NCI-H774 (cell line): ENCODE measurements at places on chromosomes 11 and 22.
A peak's percentile ranks its signal among the peaks of the same experiment; 100 is the strongest.

DNA sequence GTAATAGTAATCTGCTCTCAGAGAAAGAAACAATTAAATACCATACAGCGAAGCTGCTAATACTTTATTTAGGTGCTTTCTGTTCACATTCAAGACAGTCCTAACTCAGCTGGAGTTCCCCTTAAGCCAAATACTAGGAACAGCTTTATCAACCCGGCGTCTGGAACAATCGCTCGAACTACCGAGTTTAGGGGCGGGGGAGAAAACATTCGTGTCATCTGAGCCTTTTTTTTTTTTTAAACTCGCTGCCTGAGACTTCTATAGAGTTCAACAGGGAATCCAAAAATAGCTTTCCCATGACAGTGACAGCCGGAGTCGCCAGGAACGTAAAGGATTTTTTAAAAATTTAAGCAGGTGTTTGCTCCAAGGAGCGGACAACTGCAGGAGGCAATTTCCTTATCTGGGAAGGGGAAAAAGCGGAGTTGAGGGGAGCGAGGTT, 852 bp downstream of the TRAF6 start:
- DNase-seq, result no peak

- DNase-seq, result no peak
Measured at GRCh38 chr11:1749395-1750351, 722 bp downstream of the IFITM10 start.

DNA sequence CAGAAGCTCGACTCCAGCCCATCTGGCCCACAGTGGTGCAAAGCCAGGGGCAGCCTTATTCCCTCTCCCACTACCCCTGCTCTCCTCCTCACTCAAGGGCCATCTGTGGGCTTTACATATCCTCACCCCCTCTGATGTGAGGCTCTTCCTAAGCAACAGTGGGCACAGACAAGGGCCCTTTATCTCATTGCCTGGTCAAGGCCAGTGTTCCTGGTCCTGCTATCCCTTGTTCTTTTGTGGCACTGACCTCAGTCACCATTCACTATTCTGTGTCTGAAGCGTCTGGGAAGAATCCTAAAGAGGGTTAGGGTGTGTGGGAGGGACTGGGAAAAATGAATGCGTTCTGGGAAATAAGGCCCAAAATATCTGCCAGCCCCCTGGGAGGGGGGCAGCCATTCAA, 7.3 kb downstream of the DNAL4 start:
- no peak for DNase-seq

GRCh38 chr11:59263225-59263894, 50.6 kb upstream of the MPEG1 start:
- peak; percentile 7 for DNase-seq

DNA sequence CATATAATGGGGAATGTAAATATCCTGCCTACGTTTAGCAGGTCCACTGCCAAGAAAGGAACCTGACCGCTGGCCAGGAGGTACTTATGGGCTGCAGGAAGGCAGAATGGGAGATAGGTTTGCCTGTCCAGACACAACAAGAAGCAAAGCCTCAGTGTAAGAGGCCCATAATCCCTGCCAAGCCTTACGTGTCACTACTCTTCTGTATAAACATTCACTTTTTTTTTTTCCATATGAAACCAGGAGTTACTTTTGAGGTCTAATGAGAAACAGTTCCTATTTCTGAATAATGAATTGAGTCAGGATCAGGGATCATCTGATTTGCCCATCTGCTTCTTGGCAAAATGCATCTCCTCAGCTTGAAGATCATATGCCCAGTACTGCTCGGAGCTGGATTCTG, 230.2 kb downstream of the NTM start:
- DNase-seq, result no peak

- no peak for DNase-seq
Measured at GRCh38 chr22:33006220-33006954, 51.8 kb downstream of the SYN3 start.

GRCh38 chr11:119793335-119793984, 64.5 kb upstream of the NECTIN1 start:
- DNase-seq, result no peak

- DNase-seq, result no peak
Measured at GRCh38 chr22:46145361-46145851, 4.9 kb upstream of the PPARA start.

DNA sequence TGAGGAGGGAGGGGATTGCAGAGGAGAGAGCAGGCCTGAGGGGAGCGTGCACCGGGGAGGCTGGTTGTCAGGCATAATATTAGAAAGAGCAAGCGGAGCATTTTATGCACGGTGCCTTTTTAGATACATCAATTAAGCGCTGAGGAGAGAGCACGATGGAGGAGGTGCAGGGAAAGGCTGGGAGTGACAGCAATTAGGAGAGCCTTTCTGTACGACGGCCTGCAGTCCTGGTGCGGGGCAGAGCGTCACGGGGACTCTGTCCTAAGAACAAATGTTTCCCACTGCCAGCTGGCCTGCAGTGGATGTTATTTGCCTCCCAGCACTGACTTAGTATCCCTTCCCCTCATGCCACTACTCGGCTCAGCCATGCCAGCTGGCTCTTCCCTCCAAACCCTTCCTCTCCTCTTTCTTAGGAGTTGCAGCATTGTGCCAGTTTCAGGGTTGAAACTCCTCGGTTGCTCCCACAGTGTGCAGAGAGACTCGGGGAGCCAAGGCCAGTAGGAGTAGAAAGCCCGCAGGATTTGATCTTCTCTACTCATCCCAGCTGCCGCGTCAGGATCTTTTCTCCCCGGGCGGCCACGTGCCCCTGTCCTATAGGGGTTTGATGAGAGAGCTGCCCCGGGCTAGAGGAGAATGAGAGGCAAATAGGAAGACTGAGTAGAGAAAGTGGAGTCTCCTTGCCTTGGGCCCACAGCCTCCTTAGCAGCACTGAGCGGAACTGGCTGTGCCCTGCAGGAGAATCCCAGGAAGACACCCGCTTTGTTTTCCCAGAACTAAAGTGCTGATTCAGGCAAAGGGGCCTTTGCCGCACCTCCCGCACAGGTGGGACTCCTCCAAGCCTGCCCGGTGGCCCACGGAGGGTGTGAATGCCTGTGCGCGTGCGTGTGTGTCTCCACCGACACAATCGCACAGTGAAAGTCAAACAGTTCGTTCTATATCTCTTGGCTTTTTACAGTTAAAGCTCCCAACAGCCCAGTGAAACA, 875.3 kb downstream of the NTM start:
- DNase-seq, result no peak

GRCh38 chr11:15843309-15843872, 513.0 kb downstream of the SOX6 start:
- peak; percentile 12 for DNase-seq

DNA sequence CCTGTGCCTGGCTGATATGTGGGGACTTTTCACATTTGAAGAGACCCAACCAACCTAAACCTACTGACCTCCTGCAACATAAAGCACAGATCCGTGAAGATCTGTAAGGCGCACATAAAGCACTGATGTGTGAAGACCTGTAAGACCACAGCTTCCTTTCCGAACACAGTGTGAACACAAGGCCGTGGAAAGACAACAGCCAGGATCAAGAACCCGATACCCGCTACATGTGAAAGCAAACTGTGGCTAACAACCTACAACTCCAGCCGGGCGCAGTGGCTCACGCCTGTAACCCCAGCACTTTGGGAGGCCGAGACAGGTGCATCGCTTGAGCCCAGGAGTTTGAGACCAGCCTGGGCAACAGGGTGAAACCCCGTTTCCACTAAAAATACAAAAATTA, 17.6 kb upstream of the PPFIA1 start:
- no peak for DNase-seq

- no peak for DNase-seq
Measured at GRCh38 chr11:118114266-118114665, 27.5 kb upstream of the SMIM35 start.

DNA sequence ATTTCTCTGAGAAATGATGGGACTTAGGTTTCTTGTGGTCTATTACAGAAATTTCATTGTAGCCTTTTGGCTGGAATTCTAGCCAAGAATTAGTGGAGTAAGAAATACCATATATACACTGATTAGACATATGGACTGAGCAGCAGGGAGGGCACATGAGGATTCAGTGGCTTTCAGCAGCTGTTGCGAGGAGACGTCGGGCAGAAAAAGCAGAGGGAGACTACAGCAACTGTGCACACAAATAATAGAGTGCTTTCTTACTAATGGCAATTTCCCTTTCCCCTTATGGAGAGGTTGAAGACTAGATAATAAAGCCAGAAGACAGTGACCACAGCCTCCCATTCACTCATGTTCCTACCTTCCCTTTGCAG, 35.4 kb upstream of the CCDC34 start:
- DNase-seq, result no peak

DNA sequence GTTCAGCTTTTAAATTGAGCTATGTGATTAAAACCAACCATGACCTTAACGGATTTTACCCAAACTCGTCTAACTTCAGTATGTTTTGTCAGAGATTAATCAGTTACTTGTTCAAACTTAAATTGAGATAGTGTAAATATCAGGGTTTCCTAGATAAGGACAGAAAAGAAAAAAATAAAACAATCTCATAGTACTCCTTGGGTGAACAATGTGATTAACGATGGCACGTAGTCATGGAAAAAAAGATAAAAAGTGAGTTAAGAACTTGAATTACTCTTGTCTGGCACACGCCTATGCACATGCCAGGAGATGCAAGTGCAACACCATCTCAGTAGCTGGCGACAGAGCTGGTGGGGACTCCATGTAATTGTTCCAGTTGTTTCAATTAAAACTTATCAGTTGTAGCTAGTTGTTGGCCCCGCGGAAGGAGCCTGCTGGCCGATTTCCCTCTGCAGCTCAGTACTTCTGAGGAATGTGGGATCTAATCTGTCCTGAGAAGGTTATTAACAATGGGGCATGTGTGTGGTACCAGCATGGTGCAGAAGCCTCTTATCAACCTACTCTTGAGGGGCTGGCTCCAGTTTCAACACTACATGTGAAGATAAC, 3.0 kb downstream of the RASSF10 start:
- no peak for DNase-seq

- no peak for DNase-seq
Measured at GRCh38 chr11:59792507-59792906, 18.1 kb downstream of the MRPL16 start.
